Large intestine (tissue), 12 donors: ENCODE measurements at places on chromosomes 3 and 15. TPM values are rescaled to one million over a fixed set of nuclear protein-coding genes. Genes with fewer than 3 reads are reported as not detected.

DNA sequence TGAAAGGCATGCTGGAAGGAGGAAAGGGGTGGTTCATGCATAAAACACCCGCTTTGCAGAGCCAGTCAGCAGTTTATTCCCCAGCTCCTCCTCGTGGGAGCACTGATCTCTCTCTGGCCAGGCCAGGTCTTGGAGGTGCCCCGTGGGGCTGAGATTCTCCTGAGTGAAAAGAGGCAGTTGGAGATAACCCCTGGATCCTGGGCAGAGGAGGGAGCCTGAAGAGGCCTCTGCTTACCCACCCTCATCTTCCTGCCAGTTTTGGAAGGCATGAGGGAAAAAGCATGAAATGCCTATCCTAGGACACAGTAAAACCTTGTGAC lies 108.3 kb downstream of the SEMA5B start:
- peaks cover 21% of the 10 kb centered on the region for H3K4me1 ChIP-seq
- no peak overlapping the region for H3K27ac ChIP-seq
- no peak for DNase-seq
- no peak overlapping the region for H3K4me3 ChIP-seq
- no peaks in the 10 kb centered on the region for H3K36me3 ChIP-seq

- DNase-seq, result no peak
- peaks cover 6% of the 10 kb centered on the region for H3K4me1 ChIP-seq
- no peak overlapping the region for H3K4me3 ChIP-seq
- H3K27me3 ChIP-seq, result no peaks in the 10 kb centered on the region
- peaks cover 49% of the 10 kb centered on the region for H3K36me3 ChIP-seq
Observed at GRCh38 chr3:45084820-45085816, 59.0 kb downstream of the CLEC3B start.

DNA sequence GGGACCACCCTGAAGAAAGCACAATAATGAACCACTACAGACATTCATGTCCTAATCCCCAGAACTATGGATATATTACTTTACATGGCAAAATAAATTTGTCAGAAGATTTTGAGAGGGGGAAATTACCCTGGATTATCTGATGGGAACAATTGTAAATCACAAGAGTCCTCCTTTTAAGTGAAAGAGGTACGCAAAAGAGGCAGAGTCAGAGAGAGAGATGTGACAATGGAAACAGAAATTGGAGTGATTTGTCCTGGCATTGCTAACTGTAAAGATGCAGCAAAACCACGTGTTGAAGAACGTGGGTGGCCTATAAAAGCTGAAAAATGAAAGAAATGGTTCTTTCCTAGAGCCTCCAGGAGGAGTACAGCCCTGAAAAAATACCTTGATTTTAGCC lies 1121.4 kb upstream of the ALCAM start:
- H3K36me3 ChIP-seq, result no peaks in the 10 kb centered on the region
- H3K27ac ChIP-seq, result no peak overlapping the region
- no peaks in the 10 kb centered on the region for H3K27me3 ChIP-seq
- no peaks in the 10 kb centered on the region for H3K4me1 ChIP-seq
- DNase-seq, result no peak
- no peak overlapping the region for H3K4me3 ChIP-seq

SLC38A3 gene
- 2.0 TPM for polyA plus RNA-seq

ALPK3 gene
- polyA plus RNA-seq, result 9.4 TPM

DNA sequence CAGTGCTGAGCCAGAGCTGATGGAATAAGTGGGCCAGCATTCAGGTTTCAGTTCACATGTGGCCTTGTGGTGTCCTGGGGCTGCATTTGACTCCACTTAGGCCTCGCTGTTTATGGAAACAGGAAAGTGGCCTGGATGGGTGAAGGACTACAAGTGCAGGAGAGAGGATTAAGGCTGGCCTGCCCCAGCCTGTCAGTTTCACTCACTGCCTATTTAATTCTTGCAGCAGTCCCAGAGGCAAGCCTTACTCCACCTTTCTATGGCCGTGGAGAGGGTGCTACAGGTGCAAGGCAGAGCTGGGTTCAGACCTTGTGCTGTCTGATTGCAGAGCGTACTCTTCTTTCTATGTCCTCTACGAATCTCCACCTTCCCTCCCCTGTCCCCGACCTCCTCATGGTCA lies 37.7 kb downstream of the ABHD17C start:
- H3K4me3 ChIP-seq, result no peak overlapping the region
- H3K27ac ChIP-seq, result no peak overlapping the region
- H3K36me3 ChIP-seq, result peaks cover 11% of the 10 kb centered on the region
- no peak for DNase-seq
- H3K4me1 ChIP-seq, result no peaks in the 10 kb centered on the region
- no peaks in the 10 kb centered on the region for H3K27me3 ChIP-seq

DNA sequence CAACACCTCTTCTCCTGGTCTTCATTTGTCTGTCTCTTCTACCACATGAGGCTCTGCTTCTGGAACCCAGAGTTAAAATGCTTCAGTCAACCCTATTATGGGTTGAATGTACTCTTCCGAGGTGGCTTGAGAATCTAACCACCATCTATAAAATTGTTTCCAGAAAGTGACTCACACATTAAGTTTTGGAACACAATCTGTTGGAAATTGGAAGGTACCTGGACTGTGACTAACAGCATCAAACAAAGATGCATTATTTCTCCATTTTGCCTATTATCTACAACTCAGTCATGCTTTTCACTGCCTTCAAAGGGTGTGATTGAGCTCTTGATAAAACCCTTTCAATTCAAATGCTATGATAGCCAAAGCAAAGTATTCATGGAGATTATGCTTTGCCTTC lies 499.0 kb upstream of the SEMA6D start:
- no peaks in the 10 kb centered on the region for H3K27me3 ChIP-seq
- no peaks in the 10 kb centered on the region for H3K4me1 ChIP-seq
- no peak overlapping the region for H3K27ac ChIP-seq
- no peaks in the 10 kb centered on the region for H3K36me3 ChIP-seq
- no peak overlapping the region for H3K4me3 ChIP-seq

DNA sequence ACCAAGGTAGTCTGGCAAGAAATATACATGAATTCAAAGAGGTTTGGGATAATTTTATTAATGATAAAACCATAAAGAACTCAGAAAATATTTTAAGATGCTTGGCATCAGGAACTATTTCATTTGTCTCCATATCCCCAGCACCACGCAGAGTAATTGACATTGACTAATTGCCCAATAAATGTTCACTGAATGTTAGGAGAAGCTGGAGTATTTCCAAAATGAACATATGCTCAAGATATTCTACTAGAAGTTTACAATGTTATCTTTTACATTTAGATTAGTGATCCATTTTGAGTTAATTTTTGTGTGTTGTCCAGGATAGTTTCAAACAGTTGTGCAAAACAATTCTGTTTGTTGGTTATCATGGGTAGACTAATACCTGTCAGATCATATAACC lies 298.8 kb upstream of the CTDSPL start:
- H3K4me1 ChIP-seq, result no peaks in the 10 kb centered on the region
- H3K27ac ChIP-seq, result no peak overlapping the region
- no peaks in the 10 kb centered on the region for H3K36me3 ChIP-seq
- DNase-seq, result no peak

GRCh38 chr3:99269606-99270351 lies 368.3 kb upstream of the DCBLD2 start:
- no peak overlapping the region for H3K27ac ChIP-seq
- no peaks in the 10 kb centered on the region for H3K36me3 ChIP-seq
- H3K4me3 ChIP-seq, result no peak overlapping the region
- no peaks in the 10 kb centered on the region for H3K4me1 ChIP-seq
- DNase-seq, result no peak
- no peaks in the 10 kb centered on the region for H3K27me3 ChIP-seq

ALS2CL gene
- 30.8 TPM for polyA plus RNA-seq

PYGO1 gene
- 5.0 TPM for polyA plus RNA-seq

DNA sequence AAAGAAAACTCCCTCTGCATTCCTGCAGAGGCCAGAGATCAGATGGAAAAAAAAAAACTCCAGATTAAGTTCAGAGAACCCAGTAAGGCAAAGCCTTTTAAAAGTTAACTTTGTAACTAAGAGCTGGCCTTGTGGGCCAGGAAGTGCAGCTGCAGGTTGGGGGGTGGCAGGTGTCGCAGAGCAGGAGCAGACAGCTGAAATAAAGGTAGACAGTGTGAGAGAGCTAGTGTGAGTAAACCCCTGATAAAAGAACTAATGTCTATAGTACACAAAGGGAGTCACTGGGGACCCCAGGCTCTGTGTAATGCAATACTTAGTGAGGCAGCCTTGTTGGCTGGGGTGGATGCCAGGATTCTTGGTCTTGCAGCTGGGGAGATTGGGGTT lies 42.1 kb downstream of the PPCDC start:
- peak overlapping the region; percentile 86 for H3K27ac ChIP-seq
- H3K4me3 ChIP-seq, result no peak overlapping the region
- H3K27me3 ChIP-seq, result no peaks in the 10 kb centered on the region
- peaks cover 16% of the 10 kb centered on the region for H3K4me1 ChIP-seq
- no peaks in the 10 kb centered on the region for H3K36me3 ChIP-seq

- H3K4me1 ChIP-seq, result peaks cover 6% of the 10 kb centered on the region
- H3K27me3 ChIP-seq, result no peaks in the 10 kb centered on the region
- no peak overlapping the region for H3K27ac ChIP-seq
- H3K4me3 ChIP-seq, result no peak overlapping the region
- peaks cover 2% of the 10 kb centered on the region for H3K36me3 ChIP-seq
- DNase-seq, result no peak
Observed at GRCh38 chr3:12425850-12426579, 58.3 kb upstream of the TSEN2 start.

DNA sequence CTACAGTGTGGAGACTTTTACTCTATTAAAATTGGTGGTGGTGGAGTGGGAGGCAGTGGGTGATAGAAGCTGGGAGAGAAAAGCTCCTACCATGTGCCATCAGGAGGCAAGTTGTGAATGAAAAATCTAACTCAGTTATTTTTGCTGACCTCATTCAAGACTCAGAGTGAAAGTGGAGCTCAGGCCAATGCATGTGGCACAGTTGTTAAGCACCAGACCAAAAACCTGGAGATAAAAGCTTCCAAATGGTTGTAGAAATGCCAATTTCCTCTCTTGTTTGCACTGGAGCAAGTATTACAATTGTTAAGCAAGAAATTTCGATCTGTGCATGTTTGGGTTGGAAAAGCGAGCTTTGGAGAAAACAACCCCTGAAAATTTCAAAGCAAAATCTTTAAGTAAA lies 81.5 kb upstream of the PRICKLE2 start:
- no peaks in the 10 kb centered on the region for H3K27me3 ChIP-seq
- no peak for DNase-seq
- no peaks in the 10 kb centered on the region for H3K4me1 ChIP-seq
- no peak overlapping the region for H3K27ac ChIP-seq

GRCh38 chr15:94287794-94288246 lies 56.5 kb downstream of the MCTP2 start:
- H3K4me3 ChIP-seq, result no peak overlapping the region
- H3K27ac ChIP-seq, result no peak overlapping the region
- DNase-seq, result no peak
- no peaks in the 10 kb centered on the region for H3K27me3 ChIP-seq

SLC25A20 gene
- 54.7 TPM for polyA plus RNA-seq
